ENCODE measurements at places on chromosomes 2 and 18. TPM values are rescaled to one million over a fixed set of nuclear protein-coding genes. Genes with fewer than 3 reads are reported as not detected.
A peak's percentile ranks its signal among the peaks of the same experiment; 100 is the strongest.

DNA sequence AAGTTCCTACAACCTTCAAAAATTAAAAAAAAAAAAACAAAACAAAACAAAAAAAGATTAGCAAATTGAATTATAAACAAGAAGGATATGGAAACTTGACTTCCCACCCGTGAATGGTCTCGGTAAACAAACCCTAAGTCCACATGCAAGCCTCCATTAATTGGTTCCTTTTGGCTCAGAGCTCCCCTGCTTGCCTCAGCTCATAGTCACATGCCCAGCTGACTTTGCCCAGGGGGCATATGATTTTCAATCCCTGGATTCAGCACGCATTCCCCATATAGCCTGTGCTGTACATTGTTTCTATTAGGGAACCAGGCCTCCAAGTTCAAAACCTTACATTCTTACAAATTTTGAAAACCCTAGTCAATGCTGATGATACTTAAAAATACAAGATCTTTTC lies 95.0 kb downstream of the PID1 start:
- DNase-seq, result no peak

DNA sequence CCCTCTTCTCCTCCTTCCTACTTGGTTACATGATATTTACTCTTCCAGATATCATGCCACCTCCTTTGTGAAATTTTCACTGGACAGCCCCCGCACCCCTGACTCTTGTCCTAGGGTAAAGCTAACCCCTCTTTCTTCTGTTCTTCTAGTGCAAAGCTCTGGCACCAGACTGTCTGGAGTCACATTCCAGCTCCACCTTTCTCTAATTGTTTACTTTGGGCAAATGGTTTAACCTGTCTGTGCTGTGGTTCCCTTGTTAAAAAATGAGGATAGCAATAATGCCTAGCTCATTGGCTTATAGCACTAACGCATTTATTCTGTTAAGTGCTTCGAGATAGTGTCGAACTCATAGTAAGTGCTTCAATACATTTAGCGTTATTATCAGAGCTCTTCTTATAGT lies 306.2 kb downstream of the ALK start:
- DNase-seq, result no peak

CABYR gene
- 16.3 TPM for total RNA-seq

GRCh38 chr2:85748985-85749875 lies 4.6 kb upstream of the ATOH8 start:
- no peak for DNase-seq

GRCh38 chr2:69470911-69471310 lies 33.7 kb upstream of the NFU1 start:
- DNase-seq, result no peak

- no peak for DNase-seq
Observed at GRCh38 chr2:101508636-101509035, 33.7 kb upstream of the RFX8 start.

GRCh38 chr2:143264851-143265250 lies 135.6 kb downstream of the ARHGAP15 start:
- DNase-seq, result peak; percentile 33

DNA sequence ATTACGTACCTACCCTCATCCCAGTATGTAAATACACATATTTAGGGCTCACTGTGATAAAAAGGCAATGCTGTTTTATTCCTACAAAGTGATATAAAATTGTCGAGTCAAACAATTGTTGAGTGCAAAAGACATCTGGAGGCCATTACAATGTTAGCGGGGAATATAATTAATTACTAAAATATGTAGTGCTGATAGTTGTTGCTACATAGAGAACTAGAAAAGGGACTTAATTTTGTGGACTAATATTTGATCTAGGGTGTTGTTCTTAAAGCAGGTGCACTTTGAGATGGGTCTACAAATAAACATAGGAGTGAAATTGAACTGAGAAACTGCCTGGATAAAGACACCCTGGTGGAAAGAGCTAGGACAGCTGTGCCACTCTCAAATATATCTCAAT lies 300.1 kb downstream of the NOL4 start:
- no peak for DNase-seq

GRCh38 chr2:66127656-66128055 lies 307.3 kb upstream of the MEIS1 start:
- no peak for DNase-seq

TRMT61B gene
- total RNA-seq, result 17.6 TPM

AMER3 gene
- not detected for total RNA-seq

All from A172 (cell line).